ENCODE measurements at places on chromosomes 11 and 22. TPM values are rescaled to one million over a fixed set of nuclear protein-coding genes. Genes with fewer than 3 reads are reported as not detected.
A peak's percentile ranks its signal among the peaks of the same experiment; 100 is the strongest.

Gene CRYBB3
- total RNA-seq: not detected

Gene NPTXR
- 0.53 TPM for total RNA-seq

Gene A4GALT
- 11.3 TPM for total RNA-seq

DNA sequence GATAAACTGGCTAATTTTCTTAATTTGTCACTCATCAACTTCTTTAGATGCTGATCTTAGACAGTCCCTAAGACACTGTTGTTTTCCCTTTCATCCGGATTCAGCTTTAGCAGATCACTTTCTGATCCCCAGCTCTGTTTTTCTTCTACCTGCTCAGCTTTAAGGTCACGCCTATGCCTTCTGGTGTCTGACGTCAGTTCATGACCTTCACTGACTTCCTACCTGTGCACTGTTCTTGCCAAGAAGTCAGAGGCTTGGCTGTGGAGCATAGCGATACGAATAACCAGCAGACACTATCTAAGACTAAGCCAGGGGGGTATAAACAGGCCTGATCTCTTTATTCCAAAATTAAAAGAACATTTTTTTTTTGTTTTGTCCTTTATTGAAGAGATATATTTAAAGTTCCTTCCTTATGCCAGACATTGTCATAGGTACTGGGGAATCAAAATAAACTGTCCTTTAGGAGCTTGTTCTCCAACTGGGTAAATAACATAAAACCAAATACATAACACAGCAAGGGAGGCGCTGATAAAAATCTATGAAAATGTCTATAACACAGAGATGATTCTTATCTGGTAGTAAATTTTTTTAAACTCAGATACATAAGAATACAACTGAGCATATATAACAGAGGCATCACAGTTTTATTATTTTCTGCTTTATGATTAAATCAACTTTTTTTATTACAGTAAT is 352.2 kb upstream of the CTSC start:
- no peaks in the 10 kb centered on the region for H3K36me3 ChIP-seq
- no peak overlapping the region for H3K27ac ChIP-seq
- H3K4me3 ChIP-seq: no peak overlapping the region

DNA sequence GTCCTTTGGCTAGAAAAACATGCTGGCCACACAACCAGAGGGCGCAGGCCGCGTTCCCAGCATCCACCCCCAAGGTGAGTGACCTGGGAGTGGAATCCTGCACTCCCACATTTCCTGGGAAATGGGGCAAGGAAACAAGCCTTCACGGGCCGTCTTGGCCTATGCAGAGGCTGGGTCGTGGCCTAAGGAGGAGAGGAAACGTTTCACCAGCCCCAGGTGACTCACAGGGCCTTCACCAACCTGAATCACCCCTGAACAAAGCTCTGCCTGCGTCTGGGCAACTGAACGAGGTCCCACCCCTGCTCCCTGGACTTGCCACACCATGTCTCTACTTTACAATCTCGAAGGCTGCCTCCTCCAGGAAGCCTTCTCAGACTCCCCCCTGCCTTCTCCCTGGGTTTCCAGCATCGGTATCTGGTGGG is 13.2 kb downstream of the MYH9 start:
- peak overlapping the region; percentile 99 for H3K27ac ChIP-seq
- no peak overlapping the region for H3K4me3 ChIP-seq
- H3K27me3 ChIP-seq: no peaks in the 10 kb centered on the region
- peak; percentile 77 for DNase-seq

GRCh38 chr22:42080287-42080686 is 787 bp downstream of the SMDT1 start:
- peak overlapping the region; percentile 99 for H3K27ac ChIP-seq
- no peaks in the 10 kb centered on the region for H3K27me3 ChIP-seq
- peaks cover 26% of the 10 kb centered on the region for H3K4me1 ChIP-seq

DNA sequence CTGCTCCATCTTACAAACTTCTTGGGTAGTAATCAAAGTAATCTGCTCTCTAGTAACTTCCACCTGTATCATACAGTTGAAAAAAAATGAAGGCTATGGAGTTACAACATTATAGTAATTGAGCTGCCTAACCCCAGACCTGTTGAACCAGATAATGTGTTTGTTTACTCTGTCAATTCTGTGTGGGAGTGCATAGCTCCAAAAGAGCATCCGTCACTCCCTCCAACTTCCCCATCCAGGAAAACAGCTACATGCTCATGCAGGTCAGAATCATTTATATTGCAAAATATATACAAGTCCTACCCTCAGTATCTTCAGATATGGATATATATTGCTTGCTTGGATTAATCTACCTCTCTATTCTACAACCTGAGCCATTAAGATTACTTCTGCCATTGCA is 244.0 kb upstream of the ANO5 start:
- H3K4me1 ChIP-seq: no peaks in the 10 kb centered on the region
- no peak overlapping the region for H3K4me3 ChIP-seq
- no peak overlapping the region for H3K27ac ChIP-seq
- H3K36me3 ChIP-seq: no peaks in the 10 kb centered on the region
- no peak for DNase-seq

- H3K4me3 ChIP-seq: peak overlapping the region; percentile 49
- peaks cover 34% of the 10 kb centered on the region for H3K27me3 ChIP-seq
- no peaks in the 10 kb centered on the region for H3K36me3 ChIP-seq
- DNase-seq: no peak
These were observed 1.2 kb downstream of the PDGFB start for GRCh38 chr22:39243439-39244135.

GRCh38 chr11:41175304-41175972 is 284.0 kb downstream of the LRRC4C start:
- no peaks in the 10 kb centered on the region for H3K27me3 ChIP-seq
- H3K27ac ChIP-seq: no peak overlapping the region
- DNase-seq: no peak
- H3K4me3 ChIP-seq: no peak overlapping the region

Measured in Peyer's patch (tissue), 4 donors.